ENCODE measurements at places on chromosomes 3 and 15.
A peak's percentile ranks its signal among the peaks of the same experiment; 100 is the strongest.

GRCh38 chr3:188124184-188124583, 29.8 kb upstream of the LPP start:
- DNase-seq, result peak; percentile 53

DNA sequence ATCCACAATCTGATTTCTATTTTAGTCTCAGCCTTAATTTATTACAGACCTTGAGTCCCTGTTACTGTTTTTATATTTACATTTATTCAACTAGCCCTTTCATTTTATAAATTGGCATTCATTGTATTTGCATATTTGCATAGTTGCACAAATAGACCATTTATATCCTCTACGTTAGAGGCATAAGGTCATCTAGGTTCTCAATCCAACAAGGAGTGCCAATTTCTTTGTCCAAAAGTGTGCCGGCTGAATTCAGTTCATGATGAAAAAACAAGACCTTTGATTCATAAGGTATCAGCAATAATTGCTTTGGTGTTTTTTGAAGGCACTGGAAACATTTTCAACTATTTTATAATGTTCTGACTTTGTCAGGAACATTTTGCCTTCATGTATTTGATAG, 33.9 kb upstream of the NANOGP8 start:
- no peak for DNase-seq

- no peak for DNase-seq
These were observed 36.4 kb downstream of the INO80 start for GRCh38 chr15:41079717-41080116.

DNA sequence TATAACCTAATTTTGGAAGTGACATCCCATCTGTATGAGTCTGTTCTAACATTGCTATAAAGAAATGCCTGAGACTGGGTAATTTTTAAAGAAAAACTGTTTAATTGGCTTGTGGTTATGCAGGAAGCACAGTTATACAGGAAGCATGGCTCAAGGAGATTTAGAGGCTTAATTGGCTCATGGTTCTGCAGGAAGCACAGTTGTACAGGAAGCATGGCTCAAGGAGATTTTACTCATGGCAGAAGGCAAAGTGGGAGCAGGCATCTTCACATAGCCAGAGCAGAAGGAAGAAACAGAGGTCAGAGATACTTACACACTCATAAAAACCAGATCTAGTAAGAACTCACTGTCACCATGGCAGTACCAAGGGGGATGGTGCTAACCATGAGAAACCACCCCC, 193.1 kb upstream of the ADAMTS9 start:
- no peak for DNase-seq

DNA sequence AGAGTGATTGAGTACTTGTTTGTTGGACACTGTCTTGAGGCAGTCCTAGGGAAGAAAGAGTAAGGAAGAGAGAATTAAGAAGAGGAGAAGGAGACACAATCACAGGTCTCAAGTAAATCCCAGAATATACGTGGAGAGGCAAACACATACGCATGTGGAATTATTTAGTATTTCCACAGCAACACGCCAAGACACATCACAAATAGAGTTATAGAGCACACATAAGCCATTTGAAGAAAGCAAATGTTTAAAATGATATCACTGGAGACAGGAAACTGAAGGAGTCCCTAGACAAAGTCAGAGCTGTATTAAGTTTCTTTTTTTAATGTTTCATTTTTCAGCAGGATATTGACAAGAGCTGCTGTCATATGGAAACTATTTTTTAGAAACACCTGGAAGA, 206.1 kb upstream of the LRIG1 start:
- no peak for DNase-seq

- peak; percentile 17 for DNase-seq
These were observed 82.6 kb upstream of the ATP11B start for GRCh38 chr3:182710557-182711157.

DNA sequence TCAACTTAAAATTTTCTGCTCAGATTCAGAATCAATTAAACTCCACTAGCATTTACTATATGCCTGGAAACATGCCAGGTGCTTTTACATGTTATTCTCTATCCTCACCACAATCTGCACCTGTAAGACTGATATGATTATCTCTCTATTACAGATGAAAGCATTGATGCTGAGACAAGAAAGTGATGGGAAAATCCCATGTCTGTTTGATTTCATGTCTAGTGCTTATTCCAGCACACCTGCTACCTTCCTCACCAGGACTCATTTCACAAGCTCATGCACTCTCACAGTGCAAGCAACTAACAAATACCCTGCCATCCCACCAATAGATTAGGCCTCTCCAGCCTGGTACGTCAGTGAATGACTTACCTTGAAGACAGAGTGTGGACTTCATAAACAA, 25.0 kb upstream of the BCL6 start:
- no peak for DNase-seq

DNA sequence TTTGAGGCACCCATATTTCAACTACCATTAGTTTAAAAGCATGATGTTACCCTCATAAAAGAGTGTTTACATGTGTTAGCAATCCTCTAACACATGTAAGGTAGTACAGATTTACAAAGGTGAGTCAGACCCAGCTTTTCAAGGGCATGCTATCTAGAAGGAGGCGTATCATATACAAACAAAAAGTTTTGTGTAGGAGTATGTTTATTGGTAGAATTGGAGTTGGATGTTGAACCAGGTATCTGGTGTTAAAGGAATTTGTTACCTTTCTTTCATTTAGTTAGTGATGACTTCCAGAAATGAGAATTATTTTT, 2.4 kb downstream of the HACD3 start:
- peak; percentile 11 for DNase-seq

DNA sequence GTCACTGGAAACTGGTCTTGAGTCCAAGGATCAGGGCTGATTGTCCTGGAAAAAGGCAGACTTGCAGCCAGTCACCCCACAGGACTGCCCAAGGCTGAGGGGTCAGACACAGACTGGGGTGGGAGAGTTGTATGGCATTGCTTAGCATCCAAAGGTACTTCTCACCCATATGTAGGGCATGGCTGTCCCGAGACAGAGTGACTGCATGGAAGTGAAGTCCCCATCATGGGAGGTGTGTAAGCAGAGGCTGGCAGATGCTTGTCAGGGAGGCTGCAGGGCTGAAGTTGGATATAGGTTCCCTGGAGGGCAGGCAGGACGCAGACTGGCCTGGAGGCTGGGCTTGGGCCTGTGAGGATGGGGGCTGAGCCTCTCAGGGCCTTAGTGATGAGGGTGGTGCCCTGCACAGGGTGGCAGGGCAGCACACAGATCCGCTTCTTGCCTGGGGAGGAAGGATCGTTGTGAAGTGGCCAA, 31.1 kb downstream of the PSTPIP1 start:
- no peak for DNase-seq

GRCh38 chr15:64507845-64508244, 47.5 kb downstream of the ZNF609 start:
- DNase-seq, result no peak

DNA sequence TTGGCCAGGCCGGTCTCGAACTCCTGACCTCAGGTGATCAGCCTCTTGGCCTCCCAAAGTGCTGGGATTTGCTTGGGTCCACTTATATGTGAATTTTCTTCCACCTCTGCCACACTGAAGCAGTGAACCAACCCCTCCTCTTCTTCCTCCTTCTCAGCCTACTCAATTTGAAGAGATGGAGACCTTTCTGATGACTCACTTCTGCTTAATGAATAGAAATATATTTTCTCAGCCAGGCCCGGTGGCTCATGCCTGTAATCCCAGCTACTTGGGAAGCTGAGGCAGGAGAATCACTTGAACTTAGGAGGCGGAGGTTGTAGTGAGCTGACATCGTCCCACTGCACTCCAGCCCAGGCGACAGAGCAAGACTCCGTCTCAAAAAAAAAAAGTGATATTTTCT, 46.8 kb upstream of the GATM start:
- peak; percentile 50 for DNase-seq

- DNase-seq, result no peak
These were observed 242.1 kb upstream of the CTDSPL start for GRCh38 chr3:37619568-37619967.

DNA sequence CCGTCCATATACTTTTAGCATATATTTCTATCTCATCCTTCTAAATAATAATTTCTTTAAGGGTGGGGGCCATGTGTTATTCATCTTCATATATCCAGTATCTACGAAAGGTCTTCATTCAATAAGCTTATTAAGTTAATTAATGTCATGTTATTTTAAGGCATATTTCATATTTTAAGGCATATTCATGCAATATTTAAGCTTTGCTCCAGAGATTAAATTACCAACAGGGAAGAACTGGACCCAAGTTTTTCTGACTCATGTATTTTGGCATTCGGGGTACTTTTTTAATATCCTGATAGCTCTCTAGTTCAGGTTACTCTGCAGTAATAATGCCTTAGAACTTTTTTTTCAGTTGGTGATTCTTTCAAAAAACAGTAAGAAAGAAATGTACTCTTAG, 27.4 kb downstream of the PHC3 start:
- peak; percentile 48 for DNase-seq

GRCh38 chr3:153337369-153337768, 175.3 kb downstream of the RAP2B start:
- DNase-seq, result no peak

DNA sequence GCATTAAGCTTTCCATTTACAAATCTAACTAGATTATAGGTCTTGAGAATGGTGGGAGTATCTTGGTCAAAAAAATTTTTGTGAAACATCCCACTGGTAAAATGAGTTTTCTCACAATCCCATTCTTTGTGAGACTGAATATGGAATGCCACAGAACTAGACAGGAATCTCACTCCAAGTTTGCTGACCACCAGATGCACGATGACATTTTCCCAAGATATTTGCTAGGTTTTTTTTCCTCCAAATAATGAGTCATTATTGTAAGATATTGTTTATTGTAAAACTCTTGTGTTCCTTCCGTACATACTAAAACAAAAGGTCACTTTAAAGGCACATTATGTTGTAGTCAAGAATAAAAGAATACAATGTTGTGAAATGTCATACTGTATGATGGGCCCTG, 53.9 kb downstream of the COPS2 start:
- DNase-seq, result peak; percentile 77

DNA sequence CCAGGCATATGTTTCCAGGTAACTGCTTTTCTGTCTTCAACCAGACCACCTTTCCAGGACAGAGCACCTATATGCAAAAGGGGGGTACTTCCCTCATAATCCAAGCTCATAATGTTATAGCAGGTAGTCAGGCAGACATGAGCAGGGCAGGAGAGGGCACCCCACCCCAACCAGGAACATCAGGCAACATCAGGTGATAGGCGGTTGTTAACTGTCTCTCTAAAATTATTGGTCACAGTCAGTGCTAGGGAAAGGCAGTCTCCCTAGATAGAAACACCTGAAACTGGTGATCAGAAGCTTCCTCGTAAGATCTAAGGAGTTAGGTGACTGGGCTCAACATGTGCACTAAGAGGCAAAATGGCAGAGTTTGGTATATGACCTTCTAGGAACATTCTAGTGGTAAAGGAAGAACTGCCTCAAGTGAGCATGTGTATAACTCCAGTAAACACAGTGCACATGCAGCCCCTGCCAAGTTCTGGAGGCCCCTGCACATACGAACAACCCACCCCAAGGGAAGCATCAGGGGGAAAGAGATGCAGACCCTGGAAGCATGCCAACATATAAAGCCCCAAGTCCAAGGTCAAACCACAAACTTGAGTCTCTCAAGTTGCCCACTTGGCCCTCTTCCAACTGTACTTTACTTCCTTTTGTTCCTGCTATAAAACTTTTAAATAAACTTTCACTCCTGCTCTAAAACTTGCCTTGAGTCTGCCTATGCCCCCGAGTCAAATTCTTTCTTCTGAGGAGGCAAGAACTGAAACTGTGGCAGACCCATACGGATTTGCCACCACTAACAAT, 270.9 kb downstream of the ULK4 start:
- no peak for DNase-seq

DNA sequence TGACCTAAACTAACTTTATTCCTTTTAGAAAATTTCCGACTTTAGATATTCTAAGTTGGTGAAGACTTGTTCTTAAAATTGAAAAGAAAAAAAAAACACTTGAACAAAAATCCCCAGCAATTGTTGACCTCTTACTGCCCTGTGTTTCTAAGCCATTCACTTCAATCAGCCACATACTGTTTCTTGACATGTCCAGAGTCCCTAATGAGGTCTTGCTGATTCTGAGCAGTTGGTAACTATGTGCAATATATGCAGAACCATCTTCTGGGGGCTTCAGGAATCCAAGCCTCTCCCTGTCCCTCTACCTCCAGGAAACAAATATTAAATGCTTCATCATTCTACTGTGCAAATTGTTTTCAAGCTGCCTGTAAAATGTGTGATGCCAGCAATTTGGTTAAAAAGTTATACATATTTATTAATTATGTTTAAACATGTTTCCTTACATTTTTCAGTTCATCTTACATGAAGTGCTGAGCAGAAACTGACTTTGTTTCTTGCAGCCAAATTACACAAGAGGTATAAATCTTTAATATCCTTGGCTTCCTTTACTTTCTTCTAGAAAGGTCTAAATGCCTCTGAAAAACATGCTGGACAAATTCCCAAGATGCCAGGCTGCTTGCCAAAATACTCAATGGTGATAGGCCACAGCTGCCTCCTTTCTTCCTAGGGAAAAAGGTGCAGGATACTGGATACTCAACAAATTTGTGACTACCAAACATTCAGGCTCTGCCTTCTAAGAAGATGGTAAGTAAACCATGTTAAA, 19.8 kb upstream of the GYG1 start:
- DNase-seq, result peak; percentile 30

- peak; percentile 70 for DNase-seq
These were observed 470.2 kb downstream of the MAGI1 start for GRCh38 chr3:65568497-65568896.

GRCh38 chr3:52822363-52822762, 8.1 kb downstream of the ITIH4 start:
- no peak for DNase-seq

GRCh38 chr3:134486577-134487041, 752 bp downstream of the CEP63 start:
- no peak for DNase-seq

- DNase-seq, result no peak
These were observed 20.8 kb upstream of the ALDH1L1 start for GRCh38 chr3:126201168-126201567.
